Stimulated activated CD8-positive, alpha-beta memory T cell treated with anti-CD3 and anti-CD28 coated beads, Interleukin-4, amount 100 ng/mL, for 1 hour (primary cell): ENCODE measurements at places on chromosomes 1 and 21.

DNA sequence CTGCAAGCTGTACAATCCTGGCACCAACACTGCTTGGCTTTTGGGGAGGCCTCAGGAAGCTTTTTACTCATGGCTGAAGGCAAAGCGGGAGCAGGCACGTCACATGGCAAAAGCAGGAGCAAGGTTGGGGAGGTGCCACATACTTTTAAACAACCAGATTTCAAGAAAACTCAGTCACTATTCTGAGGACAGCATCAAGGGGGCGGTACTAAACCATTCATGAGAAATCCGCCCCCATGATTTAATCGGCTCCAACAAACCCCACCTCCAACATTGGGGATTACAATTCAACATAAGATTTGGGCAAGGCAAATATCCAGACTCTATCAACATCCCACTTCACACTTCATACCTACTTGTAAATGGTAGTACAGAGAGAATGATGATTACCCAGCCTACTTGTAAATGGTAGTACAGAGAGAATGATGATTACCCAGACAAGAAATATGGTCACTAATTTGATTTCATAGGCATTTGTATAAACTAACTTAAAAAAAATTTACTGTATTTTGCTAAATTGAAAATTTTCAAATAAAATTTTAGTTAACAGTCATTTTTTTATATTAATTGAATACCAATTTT lies 24.9 kb downstream of the ATP5PF start:
- DNase-seq, result no peak

DNA sequence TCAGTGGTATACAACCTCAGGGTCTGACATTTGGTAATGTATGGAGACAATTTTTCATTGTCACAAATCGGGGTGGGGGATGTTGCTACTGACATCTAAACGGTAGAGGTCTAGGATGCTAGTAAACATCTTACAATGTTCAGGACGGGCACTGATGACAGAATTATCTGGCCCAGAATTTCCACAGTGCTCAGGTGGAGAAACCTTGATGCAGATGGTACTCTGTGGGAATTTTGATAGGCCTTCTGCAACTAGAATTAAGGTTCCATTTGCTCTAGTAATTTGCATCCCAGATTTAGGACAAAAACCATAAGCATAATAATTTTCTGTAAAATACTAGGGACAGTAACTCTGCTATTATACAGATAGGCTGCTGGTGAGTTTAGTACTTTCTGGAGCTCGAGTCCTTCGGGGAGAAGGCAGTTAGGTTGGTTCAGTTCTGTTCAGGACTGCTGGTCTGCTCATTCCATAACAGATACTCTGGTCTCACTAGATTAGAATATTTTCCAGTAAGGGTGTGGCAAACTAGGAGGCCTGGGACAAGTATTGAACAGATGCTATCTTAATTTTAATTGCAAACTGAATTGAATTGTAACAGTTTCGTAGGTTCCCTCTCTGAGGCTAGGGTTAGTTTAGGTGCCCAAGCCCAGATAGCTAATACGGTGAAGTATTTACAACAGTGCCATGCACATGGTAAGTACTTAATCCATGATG lies 11.4 kb downstream of the METTL13 start:
- no peak for DNase-seq

- no peak for DNase-seq
Observed at GRCh38 chr1:22442212-22442894, 9.3 kb upstream of the ZBTB40 start.

- DNase-seq, result no peak
Observed at GRCh38 chr1:201499795-201500669, 6.9 kb downstream of the CSRP1 start.

DNA sequence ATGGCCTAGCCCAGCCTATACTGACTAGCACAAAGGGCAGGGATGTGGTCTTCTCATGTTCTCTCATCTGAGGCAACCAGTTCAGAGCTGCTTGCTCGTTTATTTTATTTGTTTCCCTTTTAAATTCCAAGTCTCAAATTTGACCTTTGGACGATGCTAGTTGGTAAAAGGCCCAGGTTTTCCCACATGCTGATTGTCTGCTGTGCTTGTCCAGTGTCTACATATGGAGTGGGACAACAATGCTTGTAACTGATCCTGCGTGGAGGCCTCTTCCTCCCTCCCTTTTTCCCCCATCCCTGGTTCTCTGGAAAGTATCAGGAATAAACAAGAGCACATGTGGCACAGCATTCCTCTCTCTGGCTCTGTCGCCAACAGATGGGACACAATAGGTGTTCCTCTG lies 34.0 kb upstream of the BEND5 start:
- DNase-seq, result no peak

DNA sequence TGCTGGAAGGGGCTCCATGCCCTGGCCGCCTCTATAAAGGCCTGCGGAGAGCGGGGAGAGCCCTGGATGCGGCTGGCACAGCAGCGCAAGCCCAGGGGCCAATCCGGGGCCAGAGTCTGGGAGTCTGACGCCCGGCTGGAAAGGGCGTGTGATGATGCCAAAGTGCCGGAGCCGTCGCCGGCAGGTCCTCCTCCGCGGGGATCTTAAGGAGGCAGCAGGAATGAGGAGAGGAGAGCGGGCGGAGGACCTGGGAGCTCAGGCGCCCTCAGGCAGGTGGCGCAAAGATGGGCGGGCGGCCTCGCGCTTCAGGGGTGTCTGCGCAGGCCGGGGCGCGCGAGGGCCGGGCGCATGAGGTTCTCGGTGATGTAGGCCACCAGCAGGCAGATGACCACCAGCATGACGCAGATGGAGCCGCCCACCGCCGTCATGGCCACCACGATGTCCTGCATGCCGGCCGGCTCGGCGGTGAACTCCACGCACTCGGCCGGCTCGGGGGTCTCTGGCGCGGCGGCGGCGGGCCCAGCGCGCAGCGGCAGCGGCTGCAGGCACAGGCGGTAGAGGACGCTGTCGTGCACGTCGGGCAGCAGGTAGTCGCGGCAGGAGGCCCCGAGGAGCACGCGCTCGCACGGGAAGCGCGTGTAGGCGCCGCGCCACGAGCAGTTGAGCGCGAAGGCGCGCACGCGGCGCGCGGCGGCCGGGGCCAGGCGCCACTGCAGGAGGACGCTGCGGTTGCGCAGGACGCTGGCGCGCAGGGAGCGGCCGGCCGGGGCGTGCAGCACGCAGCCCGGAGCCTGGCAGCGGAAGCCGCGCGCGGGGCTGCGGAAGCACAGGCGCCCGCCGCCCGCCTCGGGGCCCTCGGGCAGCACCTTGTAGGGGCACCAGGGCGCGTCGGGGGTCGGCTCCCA lies 653 bp downstream of the FNDC10 start:
- no peak for DNase-seq

DNA sequence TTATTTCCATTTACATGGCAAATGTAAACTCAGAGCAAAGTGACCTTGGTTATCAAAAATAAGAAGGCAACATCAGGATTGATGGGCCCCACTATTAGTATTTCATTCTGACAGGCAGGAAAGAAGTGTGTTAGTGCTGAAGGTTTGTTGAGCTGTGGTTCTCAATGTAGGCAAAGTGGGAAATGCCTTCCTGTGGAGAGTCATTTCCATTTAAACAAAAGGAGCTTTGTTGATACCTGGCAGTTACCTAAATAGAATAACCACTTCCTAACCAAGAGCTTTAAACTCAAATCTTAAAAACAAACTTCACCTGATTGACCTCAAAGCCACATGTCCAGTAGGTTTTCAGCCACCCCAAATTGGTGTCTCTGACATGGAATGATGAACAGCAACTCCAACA lies 579.9 kb upstream of the BEND5 start:
- no peak for DNase-seq

DNA sequence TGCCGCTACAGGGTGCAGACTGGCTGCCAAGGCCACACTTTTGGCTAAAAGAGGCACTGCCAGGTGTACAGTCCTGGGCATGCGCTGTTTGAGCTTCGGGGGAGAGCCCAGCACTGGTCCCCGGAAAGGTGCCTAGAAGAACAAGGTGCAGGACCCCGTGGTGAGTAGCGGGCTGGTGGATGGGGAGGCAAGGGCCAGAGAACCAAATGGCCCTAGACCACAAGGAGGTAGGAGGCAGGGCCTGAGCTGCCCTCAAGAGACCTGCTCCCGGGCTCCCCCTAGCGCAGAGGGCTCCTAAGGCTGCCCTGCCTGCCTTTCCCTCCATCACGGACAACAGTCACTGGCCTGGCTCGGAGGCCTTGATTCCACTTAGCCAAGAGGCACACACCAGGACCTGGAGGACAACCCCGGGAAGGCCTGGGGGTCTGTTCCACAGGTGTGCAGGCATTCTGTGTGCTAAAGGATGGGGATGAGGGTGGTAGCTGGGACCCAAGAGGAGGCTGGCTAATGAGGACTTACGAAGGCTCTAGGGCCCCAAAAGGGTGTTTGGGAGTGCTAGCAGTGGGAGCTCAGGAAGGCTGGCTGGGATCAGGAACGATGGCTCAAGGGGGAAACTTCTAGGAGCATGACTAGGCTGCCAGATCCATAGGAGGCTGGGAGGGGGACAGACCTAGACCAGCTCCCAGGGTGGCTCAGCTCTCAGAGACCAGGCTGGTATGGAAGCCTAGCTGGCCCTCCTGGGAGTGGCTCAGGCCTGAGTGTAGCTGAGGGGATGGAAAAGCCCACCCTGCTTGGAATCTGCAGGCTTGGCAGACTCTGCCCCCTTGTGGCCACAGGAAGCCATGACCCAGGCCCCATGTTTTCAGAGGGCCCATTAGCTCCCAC lies 742 bp downstream of the ARTN start:
- no peak for DNase-seq

- no peak for DNase-seq
Observed at GRCh38 chr21:44878053-44878982, 4.8 kb upstream of the PTTG1IP start.

DNA sequence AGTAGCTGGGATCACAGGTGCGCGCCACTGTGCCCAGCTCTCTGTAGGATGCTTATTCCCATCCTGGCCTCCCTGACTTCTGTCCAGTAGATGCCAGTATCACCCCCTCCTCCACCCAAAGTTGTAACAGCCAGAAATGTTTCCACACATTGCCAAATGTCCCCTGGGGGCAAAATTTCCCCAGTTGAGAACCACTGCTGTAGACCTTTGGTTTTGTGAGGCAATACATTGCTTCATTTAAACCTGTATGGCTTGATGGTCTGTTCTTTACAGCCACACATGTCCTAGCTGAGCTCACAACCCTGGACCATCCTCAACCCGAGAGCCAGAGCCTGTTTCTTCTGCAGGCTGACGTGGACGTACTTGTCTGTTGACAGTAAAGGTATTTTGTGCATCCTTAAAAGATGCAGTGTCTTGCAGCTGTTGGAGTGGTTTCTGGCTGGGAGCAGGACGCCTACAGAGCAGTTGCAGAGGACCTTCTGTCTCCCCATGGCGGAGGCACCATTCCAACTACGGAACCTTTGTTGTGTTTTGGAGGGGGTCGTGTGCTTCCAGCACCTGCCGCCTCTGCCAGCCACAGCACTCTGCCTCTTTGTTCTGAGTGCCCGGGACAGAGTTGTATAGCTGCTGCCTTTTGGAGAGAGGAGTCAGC lies 26.6 kb downstream of the DOP1B start:
- no peak for DNase-seq

DNA sequence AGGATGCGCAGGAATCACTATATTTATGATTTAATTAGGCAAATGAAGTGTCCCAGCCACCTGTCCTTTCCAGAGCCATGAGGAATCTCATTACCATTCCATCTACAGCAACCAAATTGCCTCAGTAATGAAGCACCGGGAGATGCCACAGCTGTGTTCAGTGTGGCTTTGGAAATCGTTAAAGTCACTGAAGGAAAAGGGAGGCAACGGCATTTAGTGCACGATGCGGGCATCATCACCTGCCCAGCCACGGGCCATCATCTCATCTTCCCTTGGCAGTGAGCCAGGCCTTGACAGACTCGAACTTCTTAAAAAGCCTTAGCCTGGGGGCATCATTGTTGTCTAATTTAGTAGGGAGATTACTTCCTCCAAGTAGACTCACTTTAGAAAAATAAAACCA lies 67.8 kb downstream of the CNIH3 start:
- no peak for DNase-seq

DNA sequence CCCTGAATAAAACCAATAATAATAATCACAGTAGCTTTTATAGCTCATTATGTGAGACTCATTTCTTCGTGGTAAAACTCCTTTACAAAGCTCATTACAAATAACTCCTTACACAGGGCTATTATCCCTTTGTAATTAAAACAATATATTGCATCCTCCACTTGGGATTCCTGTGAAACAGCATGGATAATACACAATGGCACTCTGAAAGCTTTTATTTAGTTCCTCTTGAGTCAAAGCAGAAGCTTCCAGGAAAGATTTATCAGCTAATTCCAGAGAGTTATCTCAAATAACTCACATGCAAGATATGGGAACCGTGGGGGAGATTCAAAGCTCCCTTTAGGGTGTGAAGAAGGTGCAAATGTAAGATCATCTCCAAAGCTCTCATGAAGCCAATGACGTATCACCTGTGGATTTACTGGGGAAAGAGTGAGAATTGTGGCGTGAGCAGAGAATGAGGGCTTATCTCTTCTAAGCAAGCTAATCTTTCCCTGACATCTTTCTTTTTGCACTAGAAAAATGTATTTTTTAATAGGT lies 60.4 kb upstream of the GJA5 start:
- no peak for DNase-seq

DNA sequence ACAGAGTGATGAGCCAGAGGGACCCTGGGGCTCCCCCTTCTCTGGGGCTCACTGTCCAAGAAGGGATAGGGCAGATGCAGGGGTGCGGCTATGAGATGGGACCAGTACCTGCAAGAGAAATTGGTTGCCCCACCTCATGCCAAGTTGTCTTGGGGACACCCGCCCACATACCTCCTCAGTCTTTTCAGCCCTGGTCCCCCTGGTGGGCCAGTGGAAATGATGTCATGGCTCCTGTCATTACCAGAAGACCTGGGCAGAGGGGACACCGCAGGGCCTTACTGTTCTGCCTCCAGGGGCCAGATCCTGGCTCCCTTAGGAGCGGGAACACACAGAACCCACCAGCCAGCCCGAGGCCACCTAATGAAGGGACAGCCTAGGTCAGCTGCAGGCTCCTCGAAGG lies 63.2 kb downstream of the CDK18 start:
- DNase-seq, result no peak

GRCh38 chr1:145960468-145961108 lies 2.8 kb upstream of the LIX1L start:
- DNase-seq, result no peak

DNA sequence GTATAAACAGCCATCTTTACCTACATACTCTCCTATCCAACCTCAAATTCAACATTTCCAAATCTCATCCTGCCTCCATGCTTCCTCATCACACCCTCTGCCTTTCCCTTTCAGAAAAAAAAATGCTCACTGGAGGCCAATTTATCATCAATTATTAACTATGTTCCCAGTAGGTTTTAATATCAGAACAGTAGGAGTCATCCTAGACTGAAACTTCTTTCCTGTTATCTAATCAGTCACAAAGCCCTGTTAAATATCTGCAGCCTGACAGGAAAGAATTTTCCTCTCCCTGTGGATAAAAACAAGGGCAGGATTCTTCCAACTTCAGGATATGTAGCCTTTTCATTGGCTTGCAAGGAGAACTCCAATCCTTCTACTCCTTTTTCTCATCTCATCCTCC lies 28.4 kb downstream of the EGLN1 start:
- no peak for DNase-seq
